NCI-H187 (cell line): ENCODE measurements at places on chromosomes 11 and 22.

GRCh38 chr11:41146326-41146725 lies 313.1 kb downstream of the LRRC4C start:
- DNase-seq, result no peak

DNA sequence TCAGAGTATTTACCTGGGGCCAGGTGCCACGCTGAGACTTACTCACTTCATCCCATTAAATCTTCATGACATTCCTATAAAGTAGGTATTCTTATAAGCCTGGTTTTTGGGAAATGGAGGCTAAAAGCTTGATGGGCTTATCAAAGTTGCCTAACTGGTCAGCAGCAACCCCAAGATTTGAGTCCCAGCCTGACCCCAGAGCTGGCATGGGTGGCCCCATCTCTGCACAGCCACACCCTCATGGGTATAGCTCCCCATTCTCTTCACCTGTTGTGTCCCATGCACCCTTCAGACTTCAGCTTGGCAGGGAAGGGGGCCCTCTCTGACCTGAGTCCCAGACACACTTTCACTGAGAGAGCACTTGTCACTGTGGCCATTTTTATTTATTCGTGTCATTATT lies 37.4 kb upstream of the TP53I11 start:
- DNase-seq, result no peak

GRCh38 chr11:34585304-34585734 lies 35.6 kb upstream of the EHF start:
- no peak for DNase-seq

DNA sequence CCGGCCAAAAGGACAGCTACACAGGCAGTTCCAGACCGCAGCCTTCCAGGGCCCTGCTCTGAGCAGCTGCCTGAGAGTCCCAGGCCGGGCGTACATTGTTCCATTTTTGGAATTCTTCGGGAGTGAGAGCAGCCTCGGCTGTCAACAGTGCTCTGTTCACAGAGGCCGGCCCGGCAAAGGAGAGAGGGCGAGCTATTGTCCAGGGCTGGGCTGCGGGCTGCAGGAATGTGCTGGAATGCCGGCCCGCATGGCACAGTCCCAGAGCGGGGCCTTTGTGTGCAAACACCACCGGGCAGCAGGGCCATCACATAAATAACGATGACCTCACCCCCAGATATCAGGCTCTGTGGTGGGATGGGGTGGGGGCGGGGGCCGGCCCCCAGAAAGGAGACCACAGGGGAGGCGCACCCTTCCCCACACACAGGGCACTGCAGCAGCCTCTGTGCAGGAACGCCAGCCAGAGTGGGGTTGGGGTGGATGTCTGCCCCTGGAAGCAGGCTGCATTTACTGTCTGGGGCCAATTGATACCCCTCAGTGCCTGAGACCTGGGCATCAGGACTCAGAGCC lies 15.8 kb downstream of the LINC01488 start:
- no peak for DNase-seq

- no peak for DNase-seq
Observed at GRCh38 chr11:129436573-129436972, 60.9 kb downstream of the BARX2 start.

- no peak for DNase-seq
Observed at GRCh38 chr22:42344361-42344905, 74.0 kb upstream of the TCF20 start.

DNA sequence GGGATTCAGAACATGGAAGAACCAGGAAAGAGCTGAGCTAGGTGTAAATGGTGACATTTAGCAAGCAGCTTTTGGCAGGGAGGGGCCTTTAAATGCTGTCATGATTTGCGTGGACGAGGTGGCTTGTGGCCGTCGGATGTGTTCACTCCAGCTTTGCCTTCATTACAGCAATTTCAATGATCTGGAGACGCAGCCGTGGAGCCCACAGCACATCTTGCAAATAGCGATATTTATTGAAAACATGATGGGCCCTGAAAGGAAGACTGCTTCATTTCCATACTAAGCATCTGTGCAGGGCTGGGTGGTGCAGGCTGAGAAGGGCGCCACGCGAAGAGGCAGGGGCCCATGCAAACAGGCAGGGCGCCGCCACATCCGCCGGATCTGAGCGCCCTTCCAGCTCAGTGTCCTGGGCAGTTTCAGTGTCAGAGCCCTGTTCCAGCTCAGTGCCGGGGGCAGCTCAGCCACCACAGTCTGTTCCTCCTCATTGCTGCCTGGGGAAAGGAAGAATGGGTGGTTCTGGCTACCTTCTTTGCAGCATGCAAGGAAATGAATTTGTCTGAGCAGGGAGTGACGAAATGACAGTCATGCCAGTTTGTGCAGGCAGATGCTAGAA lies 111.1 kb upstream of the TTC12 start:
- no peak for DNase-seq

DNA sequence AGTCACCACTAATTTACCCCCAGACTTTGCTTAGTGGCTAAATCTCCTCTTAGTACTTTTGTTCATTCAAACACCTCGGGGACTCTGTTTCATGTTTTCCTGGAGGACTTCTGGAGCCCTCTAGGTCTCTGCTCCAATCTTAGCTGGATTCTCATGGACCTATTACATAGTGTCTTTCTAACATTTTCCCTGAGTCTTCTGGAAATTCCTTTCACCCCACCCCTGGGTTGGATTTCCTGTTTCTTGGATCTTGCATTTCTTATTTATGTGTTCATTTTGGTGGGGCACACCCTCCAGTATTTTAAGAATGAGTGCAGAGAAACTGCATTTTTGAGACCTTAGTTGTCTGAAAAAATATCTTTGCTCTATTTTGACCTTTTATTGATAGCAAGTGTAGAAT lies 220.1 kb downstream of the BLID start:
- DNase-seq, result no peak

GRCh38 chr11:133064152-133064877 lies 468.0 kb downstream of the OPCML start:
- no peak for DNase-seq

DNA sequence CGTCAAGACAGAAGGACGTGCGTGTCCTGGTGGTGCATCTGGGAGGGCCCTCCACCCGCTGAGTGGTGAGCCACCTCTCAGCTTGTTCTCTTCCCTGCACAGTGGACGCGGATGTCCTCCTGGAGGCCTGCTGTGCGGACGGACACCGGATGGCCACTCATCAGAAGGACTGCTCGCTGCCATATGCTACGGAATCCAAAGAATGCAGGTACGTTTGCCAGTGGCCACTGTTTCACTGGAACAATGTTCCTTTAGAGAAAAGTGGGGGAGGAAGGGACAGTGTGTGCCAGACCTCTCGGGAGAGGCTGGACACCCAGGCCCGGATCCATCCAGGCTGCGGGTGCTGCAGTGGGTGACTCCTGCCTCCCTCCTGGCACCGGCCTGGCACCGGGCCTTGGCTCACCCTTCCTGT lies 15.9 kb downstream of the FBLN1 start:
- no peak for DNase-seq

GRCh38 chr11:121793291-121793690 lies 322.7 kb downstream of the BLID start:
- DNase-seq, result no peak

DNA sequence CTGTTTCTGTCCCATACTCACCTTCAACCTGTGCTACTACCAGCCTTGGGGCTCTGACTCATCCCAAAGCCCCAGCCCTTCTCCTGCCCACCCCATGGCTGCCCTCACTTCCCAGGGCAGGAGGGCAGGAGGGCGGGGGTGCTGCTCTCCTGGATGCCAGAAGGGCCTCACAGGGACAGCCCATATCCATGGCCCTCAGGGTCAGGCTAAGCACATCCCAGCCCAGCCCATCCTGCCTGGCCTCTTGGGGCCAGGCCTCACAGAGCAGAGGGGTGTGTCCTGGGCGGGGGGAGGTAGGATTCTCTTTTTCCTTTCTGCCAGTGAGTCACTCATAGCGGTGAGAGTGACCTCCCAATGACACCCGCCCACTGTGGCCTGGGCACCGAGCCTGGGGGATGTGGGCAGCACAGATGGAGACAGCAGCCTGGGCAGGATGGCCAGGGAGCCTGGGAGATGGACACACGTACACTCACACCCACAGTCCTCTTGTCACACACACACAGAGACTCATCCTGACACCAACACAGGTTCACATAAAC lies 2.4 kb downstream of the LTBP3 start:
- no peak for DNase-seq

DNA sequence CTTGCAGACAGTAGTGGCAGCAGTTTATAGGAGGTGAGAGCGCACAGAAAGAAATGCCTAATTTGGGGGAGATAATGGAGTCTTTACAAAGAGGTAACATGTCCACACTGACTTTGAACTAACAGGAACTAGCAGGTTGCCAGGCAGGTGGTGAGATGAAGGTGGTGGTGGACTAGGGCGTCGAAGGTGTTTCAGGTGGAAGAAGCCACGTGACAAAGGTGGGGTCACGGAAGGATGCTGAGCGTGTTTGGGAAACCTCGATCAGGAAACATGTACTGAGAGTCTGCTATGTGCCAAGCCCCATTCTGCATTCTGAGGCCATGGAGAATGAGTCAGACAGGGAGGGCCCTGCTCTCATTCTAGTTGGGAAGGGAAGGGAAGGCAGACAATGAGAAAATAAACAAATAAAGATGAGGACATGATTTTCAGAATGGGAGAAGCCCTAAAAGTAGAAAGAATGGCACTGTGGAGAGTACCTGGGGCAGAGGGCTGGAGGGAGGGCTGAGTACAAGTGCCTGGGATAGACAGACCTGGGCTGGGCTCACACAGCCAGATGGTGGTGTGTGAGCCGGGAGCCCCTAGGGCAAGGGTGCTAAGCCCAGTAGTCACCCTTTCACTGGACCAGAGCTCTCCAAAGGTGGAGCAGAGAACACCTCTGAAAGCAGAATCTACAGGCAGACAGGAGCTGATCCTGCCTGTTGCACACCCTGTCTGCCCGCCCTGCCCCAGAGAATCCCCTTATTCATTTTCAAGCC lies 16.2 kb upstream of the NNMT start:
- no peak for DNase-seq

GRCh38 chr11:36702330-36703054 lies 104.5 kb upstream of the RAG2 start:
- DNase-seq, result peak; percentile 26

DNA sequence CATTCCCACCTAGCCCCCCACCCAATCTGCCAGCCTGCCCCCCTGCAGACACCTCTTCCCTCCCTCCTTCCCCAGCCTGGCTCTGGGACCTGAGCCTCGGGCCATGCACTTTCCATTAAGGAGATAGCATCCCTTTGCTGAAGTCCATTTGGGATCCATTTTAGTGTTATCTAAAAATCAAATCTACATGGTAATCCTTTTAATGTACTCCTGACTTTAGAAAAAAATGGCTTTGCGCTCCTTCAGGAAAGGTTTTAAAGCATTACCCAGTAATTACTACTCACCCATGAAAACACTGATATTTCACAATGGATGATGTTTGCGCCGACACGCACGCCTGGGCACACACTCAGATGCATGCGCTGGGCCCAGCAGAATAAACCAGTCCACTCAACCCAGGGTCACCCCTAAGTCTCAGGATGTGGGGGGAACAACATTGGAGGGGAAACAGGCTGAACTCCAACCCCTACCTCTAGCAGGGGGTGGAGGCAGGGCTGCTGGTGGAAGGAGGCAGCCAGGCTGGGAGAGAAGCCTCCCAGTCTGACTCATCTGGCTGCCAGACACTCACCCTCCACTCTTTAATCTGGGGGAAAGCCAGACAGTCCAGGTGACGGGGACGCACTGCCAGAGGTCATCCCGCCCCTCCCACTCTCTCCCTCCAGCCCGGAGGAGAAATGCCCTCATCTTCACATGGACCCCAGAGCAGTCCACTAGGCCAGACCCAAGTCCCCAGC lies 29.8 kb downstream of the LMO1 start:
- DNase-seq, result no peak

- DNase-seq, result no peak
Observed at GRCh38 chr11:29616611-29617010, 400.2 kb downstream of the KCNA4 start.

- DNase-seq, result no peak
Observed at GRCh38 chr22:38859581-38860282, 12.3 kb downstream of the CBX6 start.

- no peak for DNase-seq
Observed at GRCh38 chr22:46638601-46639431, 18.6 kb downstream of the GRAMD4 start.

DNA sequence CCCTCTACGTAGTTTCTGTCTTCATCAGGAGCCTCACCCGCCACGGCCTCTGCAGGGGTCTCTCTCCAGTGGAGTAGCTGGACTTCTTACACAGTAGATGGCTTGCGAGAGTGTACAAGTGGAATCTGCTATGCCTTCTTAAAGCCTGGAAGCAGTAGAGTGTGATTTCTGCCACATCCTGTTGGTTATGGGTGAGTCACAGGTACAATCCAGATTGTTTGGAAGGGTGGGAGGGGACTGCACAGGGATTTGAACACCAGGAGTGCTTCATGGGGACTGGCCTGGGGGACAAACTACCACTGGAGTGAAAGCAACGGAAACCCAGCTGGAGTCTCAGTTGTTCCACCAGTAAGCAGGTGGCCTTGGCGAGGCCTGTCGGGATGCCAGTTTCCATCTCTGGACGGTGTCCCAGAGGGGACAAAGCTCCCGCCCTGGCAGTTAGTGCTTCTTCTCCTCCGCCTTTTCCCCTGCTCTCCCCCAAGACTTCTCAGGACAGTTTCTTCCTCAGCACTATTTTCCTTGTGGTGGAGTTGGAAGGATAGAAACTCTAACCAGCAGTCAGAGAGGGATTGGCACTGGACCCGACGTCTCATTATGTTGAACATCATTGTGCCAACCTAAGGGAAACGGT lies 85.0 kb upstream of the RCN1 start:
- no peak for DNase-seq
